ENCODE measurements at places on chromosomes 1 and 21.

- no peak for DNase-seq
Observed at GRCh38 chr1:183126000-183126366, 60.1 kb upstream of the LAMC2 start.

GRCh38 chr21:38830671-38831525, 25.2 kb downstream of the ETS2 start:
- DNase-seq = no peak

- DNase-seq = no peak
Observed at GRCh38 chr1:200963076-200963475, 60.4 kb downstream of the KIF21B start.

DNA sequence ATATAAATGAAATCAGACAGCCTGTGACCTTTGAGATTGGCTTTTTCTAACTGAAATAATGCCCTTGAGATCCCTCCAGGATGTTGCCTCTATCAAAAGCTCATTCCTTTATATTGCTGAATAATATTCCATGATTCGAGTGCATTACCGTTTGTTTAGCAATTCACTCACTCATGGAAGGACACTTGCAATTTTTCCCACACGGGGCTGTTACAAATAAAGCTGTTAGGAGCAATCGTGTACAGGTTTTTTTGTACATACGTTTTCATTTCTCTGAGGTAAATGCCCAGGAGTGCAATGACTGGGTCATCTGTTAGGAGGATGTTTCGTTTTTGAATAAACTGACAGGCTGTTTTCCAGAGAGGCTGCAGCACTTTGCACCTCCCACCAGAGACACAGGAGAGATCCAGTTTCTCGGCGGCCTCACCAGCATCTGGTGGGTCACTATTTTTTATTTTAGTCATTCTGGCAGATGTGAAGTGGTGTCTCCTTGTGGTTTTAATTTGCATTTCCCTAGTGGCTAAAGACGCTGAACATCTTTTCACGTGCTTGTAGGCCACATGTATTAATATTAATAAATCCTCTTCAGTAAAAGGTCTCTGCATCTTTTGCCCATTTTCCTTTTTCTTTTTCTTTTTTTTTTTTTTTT, 11.0 kb downstream of the PRDM15 start:
- no peak for DNase-seq

GRCh38 chr1:119743308-119743707, 25.4 kb downstream of the HMGCS2 start:
- DNase-seq = no peak
